ENCODE measurements at places on chromosomes 6 and 20. TPM values are rescaled to one million over a fixed set of nuclear protein-coding genes. Genes with fewer than 3 reads are reported as not detected.

C20orf141 gene
- not detected for total RNA-seq

ZKSCAN3 gene
- total RNA-seq = 6.2 TPM

- no peaks in the 10 kb centered on the region for H3K36me3 ChIP-seq
- H3K4me3 ChIP-seq = no peak overlapping the region
- DNase-seq = no peak
These were observed 25.1 kb downstream of the FKBP1C start for GRCh38 chr6:63236398-63236817.

- H3K36me3 ChIP-seq = no peaks in the 10 kb centered on the region
- H3K4me1 ChIP-seq = peaks cover 7% of the 10 kb centered on the region
- no peaks in the 10 kb centered on the region for H3K27me3 ChIP-seq
- H3K4me3 ChIP-seq = no peak overlapping the region
These were observed 110.5 kb upstream of the CDYL start for GRCh38 chr6:4665489-4666417.

OR2J3 gene
- not detected for total RNA-seq

- no peaks in the 10 kb centered on the region for H3K4me1 ChIP-seq
- no peaks in the 10 kb centered on the region for H3K27me3 ChIP-seq
- H3K27ac ChIP-seq = no peak overlapping the region
- no peak overlapping the region for H3K4me3 ChIP-seq
- no peaks in the 10 kb centered on the region for H3K36me3 ChIP-seq
These were observed 69.6 kb upstream of the HDGFL1 start for GRCh38 chr6:22499815-22500214.

SYCP2L gene
- total RNA-seq = 4.3 TPM

HLA-DRA gene
- not detected for total RNA-seq

PRPF6 gene
- total RNA-seq = 71.9 TPM

GRCh38 chr6:28206928-28207509 lies 18.1 kb upstream of the ZSCAN9 start:
- peaks cover 92% of the 10 kb centered on the region for H3K27me3 ChIP-seq
- no peak for DNase-seq
- H3K36me3 ChIP-seq = peaks cover 4% of the 10 kb centered on the region
- peaks cover 18% of the 10 kb centered on the region for H3K4me1 ChIP-seq
- peak overlapping the region; percentile 76 for H3K4me3 ChIP-seq

GRCh38 chr20:51418137-51418529 lies 124.4 kb downstream of the NFATC2 start:
- H3K27me3 ChIP-seq = no peaks in the 10 kb centered on the region
- no peaks in the 10 kb centered on the region for H3K36me3 ChIP-seq
- H3K27ac ChIP-seq = no peak overlapping the region

- no peaks in the 10 kb centered on the region for H3K36me3 ChIP-seq
- H3K4me1 ChIP-seq = no peaks in the 10 kb centered on the region
- H3K27ac ChIP-seq = no peak overlapping the region
- no peaks in the 10 kb centered on the region for H3K27me3 ChIP-seq
- DNase-seq = no peak
- H3K4me3 ChIP-seq = no peak overlapping the region
These were observed 747.0 kb downstream of the PTPRT start for GRCh38 chr20:42442716-42443115.

- no peak overlapping the region for H3K4me3 ChIP-seq
- no peaks in the 10 kb centered on the region for H3K27me3 ChIP-seq
- H3K36me3 ChIP-seq = no peaks in the 10 kb centered on the region
- H3K4me1 ChIP-seq = no peaks in the 10 kb centered on the region
- H3K27ac ChIP-seq = no peak overlapping the region
- no peak for DNase-seq
These were observed 760.7 kb downstream of the GRIK2 start for GRCh38 chr6:102154176-102154575.

DNA sequence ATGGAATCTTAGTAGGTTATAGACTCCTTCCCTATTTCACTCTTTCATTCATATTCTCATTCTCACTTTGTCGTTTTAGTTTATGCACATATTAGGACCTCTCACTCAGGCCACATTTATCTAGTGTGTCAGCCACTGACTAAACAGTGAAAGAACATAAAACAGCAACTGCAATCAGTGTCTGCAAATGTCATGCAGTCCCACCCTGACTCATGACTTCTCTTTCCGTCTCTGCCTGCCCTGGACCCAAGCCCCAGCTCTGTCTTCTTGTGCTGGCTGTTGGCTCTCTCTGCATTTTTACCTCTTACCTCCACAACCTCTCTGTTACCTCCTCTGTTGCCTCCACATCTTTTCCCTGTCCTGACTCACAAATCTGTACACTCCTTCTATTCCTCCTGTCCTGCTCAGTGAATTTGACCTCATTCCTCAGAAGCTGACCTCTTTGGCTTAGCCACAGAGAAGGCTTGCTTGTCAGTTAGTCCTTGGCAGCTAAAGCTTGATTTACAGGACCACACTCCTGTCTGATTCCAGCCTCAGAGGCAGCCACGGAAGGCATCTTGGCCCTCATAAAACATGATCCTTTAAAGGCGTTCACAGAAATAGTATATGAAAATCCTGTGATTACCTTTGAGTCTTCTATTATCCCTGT lies 247.6 kb downstream of the PKHD1 start:
- DNase-seq = no peak
- no peaks in the 10 kb centered on the region for H3K36me3 ChIP-seq
- H3K4me1 ChIP-seq = peaks cover 10% of the 10 kb centered on the region
- H3K27me3 ChIP-seq = peaks cover 10% of the 10 kb centered on the region

GRCh38 chr6:53544470-53545308 lies at the start of gene GCLC:
Gene GCLC, minus strand, starts transcription at chr6:53545101. Its CDS starts 456 bp downstream, at chr6:53544645.
- H3K4me3 ChIP-seq = peak within 1 kb of the TSS; percentile 92
- no peaks in the 10 kb centered on the region for H3K27me3 ChIP-seq
- H3K27ac ChIP-seq = peak within 1 kb of the TSS; percentile 82
- peaks cover 57% of the 10 kb centered on the region for H3K4me1 ChIP-seq
- peak; percentile 97 for DNase-seq
